GM04504 (cell line): ENCODE measurements at places on chromosomes 2 and 18.
A peak's percentile ranks its signal among the peaks of the same experiment; 100 is the strongest.

- DNase-seq = no peak
Measured at GRCh38 chr2:241798081-241798630, 10.8 kb upstream of the NEU4 start.

DNA sequence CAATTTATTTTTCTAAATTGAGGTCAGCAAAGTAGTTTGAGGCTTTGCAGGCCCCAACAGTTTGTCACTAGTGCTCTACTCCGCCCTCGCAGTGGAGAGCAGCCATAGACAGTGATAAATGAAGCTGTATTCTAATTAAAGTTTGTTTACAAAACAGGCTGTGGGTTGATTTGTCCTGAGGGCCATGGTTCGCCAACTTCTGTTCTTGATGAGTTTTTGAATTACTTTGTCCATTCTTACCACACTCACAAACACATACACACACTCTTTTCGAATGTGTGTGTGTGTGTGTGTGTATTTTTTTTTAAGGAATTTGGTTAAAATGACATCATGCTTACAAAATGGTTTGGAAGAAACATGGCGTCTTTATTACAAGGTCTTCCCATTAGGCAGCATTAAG, 68.6 kb downstream of the MTCL1 start:
- DNase-seq = no peak

GRCh38 chr2:143088388-143088787, 40.8 kb upstream of the ARHGAP15 start:
- no peak for DNase-seq

DNA sequence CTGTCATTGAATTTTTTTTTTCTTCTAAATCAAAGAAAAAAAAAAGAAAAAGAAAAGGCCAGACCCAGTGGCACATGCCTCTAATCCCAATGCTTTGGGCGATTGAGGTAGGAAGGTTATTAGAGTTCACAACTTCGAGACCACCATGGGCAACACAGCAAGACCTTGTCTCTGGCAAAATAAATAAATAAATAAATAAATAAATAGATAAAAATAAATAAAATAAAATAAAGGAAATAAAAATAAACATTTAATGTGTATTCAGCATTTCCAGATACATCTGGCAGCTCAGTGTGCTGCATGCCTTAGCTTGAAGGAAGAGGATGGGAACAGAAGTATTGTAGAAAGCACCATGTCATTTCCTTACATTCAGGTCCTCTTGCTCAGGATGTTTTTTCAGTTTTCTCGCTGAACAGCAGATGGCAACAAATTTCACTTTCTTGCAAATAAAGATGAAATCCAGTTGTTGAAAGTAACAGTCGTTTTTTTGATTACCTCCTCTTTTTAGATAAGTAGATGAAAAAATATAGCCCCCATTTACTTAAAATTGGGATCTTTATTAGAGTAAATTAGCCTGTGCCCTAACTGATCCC, 25.7 kb upstream of the FAM178B start:
- peak; percentile 14 for DNase-seq

- no peak for DNase-seq
Measured at GRCh38 chr18:63508596-63508995, 31.8 kb downstream of the SERPINB5 start.

GRCh38 chr2:127698553-127699355, 2.5 kb upstream of the SFT2D3 start:
- no peak for DNase-seq
